ENCODE measurements at places on chromosomes 13 and 19. TPM values are rescaled to one million over a fixed set of nuclear protein-coding genes. Genes with fewer than 3 reads are reported as not detected.

DNA sequence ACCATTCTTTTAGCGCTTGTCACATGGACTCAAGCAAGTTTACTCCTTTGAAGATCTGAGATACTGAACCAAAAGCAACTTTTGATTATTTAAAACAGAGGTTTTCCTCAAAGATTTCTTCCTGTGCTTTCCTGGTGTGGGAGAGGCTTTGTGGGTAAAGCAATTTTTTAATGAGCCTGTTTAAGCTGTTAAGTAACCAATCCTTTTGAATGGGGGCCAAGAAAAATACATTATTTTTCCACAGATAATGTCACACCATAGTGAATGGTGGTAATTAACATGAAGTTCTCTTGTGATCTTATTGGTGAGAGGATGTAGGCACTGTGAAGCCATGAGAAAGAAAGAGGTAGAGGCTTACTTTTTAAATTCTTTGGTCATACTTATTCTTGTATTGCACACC lies 55.8 kb upstream of the OBI1 start:
- no peaks in the 10 kb centered on the region for H3K36me3 ChIP-seq
- no peak overlapping the region for H3K4me3 ChIP-seq
- no peak overlapping the region for H3K27ac ChIP-seq

DNA sequence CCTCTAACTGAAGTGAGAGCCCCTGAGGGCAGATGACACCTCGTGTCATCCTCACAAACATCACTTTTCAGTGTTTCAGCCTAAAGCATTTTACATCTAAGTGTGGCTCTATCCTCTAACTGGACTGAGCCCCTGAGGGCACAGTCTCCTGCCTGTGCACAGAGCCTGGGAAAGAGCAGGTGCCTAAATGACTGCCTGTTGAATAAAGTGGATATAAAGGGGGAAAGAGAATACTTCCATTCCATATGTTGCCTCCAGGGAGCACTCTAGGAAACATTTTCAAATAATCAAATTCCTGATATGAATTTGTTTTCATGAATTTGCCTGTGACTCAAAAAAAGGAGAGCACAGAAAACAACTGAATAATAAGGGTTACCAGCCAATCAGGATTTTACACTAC lies 32.2 kb downstream of the CNMD start:
- no peak overlapping the region for H3K4me3 ChIP-seq
- no peaks in the 10 kb centered on the region for H3K4me1 ChIP-seq
- peaks cover 5% of the 10 kb centered on the region for H3K27me3 ChIP-seq
- H3K36me3 ChIP-seq: no peaks in the 10 kb centered on the region
- no peak overlapping the region for H3K27ac ChIP-seq

Gene FRY
- total RNA-seq: 11.5 TPM

Gene ZNF728
- not detected for total RNA-seq

Gene SLC46A3
- 18.2 TPM for total RNA-seq

Data from T-cell (primary cell).